Stimulated activated memory B cell treated with anti-CD40 and anti-IgM and Interleukin-4, amounts not matched to agents 10 μg/mL and 1 μg/mL and 100 μg/mL, for 72 hours (primary cell): ENCODE measurements at places on chromosomes 12 and 14.

- no peak for ATAC-seq
These were observed 236.2 kb downstream of the EGLN3 start for GRCh38 chr14:33714527-33715226.

GRCh38 chr14:96088074-96088473 lies 48.9 kb downstream of the C14orf132 start:
- ATAC-seq = no peak

DNA sequence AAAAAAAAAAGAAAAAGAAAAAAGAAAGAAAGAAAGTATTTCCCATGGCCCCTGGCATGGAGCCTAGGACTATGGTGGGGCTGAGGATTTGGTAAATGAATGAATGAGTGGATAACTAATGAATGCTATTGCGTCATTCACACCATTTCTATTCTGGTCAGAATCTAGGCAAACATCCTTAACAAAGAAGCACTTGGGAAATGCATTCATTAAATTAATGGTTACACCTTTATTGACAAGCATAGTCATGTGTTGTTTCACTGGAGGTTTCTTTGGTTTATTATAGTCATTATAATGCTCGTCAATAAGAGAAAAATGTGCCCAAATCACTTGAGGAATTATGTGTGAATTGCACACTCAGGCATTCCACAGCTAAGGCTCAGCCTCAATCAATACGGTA lies 13.6 kb upstream of the AQP2 start:
- no peak for ATAC-seq

DNA sequence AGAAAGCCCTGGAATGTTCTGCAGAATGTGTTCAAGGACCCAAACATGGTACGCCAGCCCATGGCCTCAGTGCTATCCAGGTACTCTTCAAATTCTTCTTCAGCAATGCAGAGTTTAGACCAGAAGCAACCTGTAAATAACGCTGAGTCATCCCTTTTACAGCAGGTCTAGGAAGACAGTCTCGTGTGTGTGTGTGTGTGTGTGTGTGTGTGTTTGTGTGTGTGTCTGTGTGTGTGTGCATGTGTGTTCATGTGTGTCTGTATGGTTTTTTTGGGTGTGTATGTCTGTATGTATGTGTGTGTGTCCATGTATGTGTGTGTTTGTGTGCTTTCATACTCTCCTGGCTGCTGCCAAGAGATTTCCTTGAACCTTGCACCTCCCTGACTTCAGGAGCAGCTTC lies 60.1 kb upstream of the RFX4 start:
- no peak for ATAC-seq

DNA sequence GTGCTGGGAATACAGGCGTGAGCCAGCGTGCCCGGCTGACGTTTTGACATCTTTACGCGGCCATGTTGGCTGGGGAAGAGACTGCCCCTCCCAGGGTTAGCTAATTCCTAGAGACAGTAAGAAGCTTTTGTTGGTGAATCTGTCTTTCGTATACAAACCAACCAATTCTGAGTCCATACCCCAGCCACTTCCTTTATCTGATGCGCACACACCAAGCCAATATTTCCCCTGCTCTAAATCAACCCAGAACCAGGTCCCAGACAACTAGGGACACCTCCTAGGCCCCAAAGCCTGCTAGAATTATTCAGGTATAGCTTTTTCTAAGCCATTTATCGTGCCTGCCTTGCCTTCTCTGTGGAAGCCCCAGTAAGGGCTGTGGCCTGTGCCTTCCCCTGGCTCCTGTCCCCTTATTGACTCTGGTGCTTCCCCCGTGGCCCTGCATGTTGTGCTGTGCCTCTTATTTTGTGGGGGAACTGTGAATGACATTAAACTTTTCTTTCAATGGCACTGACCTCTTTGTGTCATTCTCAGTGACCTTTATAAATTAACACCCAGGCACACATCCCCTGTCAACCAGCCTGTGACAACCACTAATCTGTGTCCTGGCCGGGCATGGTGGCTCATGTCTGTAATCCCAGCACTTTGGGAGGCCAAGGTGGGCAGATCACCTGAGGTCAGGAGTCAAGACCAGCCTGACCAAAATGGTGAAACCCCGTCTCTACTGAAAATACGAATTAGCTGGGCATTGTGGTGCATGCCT lies 10.7 kb upstream of the EVL start:
- peak; percentile 82 for ATAC-seq

DNA sequence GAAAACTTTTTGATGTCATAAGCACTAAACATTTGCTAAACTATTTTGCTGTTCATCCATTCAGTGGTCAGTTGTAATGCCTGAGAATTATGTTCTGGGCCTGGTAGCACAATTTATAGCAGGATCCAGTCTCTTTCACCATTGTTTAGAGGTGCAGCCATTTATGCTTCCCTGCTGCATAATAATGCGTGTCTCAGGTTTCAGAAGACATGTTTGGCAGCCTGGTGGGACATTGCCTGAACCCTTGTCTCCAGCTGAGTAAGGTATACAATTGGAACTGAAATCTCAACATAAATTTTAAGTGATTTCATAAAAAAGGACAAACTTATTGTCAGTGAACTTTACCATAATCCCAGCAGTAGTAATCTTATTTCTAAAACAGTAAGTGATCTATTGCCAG lies 94.8 kb downstream of the POLR3B start:
- no peak for ATAC-seq

DNA sequence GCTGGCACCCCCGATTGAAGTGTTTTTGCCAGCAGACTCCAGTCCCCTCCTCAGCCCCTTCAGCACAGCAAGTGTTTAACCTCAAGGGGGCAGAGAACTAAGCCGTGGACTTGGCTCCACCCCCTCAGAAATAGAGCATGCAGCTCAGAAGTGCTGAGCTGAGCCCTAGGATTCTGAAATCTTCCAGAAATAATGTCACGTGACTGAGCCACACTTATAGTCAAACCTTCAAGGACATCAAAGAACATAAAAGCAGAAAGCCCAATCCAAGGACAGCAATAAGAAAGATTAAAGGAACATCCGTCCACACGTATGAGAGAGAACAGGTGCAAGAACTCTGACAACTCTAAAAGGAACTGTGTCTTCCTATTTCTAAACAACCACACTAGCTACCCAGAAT lies 317.7 kb upstream of the LRFN5 start:
- ATAC-seq = no peak

GRCh38 chr12:7145671-7146070 lies 15.5 kb downstream of the CLSTN3 start:
- no peak for ATAC-seq

GRCh38 chr12:62292761-62293344 lies 32.6 kb downstream of the USP15 start:
- ATAC-seq = peak; percentile 31

GRCh38 chr14:78989221-78989620 lies 819.0 kb downstream of the NRXN3 start:
- no peak for ATAC-seq

DNA sequence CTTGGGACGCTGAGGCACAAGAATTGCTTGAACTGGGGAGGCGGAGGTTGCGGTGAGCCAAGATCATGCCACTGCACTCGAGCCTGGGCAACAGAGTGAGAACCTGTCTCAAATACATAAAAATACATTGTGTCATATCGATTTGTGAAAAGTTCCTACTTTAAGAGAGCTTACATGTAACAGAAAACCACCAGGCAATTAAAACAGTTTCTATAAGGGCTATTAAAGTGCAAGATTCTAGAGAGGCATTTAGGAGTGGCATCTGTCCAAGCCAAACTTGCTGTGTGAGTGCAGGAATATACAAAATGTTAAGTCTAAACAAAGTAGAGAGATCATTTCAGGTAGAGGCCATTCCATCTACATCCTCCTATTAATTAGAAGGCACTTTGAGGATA lies 1.7 kb upstream of the NEK9 start:
- no peak for ATAC-seq

GRCh38 chr14:32934073-32934880 lies 4.4 kb upstream of the NPAS3 start:
- ATAC-seq = no peak

- ATAC-seq = peak; percentile 73
These were observed at the start of gene ITPK1 for GRCh38 chr14:93115821-93116675. TSS of gene ITPK1 (minus strand) at chr14:93115925. CDS start at chr14:93115163, 762 bp downstream.

DNA sequence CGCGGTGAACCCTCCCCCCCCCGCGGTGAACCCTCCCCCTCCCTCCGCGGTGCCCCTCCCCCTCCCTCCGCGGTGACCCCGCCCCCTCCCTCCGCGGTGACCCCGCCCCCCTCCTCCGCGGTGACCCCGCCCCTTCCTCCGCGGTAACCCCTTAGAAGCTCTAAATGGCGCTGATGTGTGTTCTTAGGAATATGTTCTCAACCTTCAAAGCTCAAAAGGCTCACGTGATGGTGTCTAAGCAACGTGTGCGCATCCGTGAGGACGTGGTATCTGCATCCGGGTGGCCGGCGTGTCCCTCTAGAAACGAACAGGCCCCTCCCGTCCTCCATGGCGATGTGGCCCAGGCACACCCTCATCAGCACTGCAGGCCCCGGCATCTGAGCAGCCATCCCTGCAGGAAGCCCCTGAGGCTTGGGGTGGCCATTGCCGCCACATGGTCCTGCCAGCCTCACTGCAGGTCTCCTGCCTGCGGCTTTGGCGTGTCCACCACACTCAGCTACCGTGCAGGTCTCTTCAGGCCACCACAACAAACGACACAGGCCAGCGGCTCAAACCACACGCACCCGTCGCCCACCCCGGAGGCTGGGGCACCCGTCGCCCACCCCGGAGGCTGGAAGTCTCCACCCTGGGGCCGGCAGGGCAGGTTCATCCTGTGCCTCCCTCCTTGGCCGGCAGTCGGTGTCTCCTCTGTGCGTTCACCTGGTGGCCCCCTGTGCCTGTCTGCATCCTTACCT lies 14.5 kb upstream of the FBRSL1 start:
- no peak for ATAC-seq

GRCh38 chr14:77041881-77042545 lies 13.5 kb upstream of the IRF2BPL start:
- ATAC-seq = no peak

DNA sequence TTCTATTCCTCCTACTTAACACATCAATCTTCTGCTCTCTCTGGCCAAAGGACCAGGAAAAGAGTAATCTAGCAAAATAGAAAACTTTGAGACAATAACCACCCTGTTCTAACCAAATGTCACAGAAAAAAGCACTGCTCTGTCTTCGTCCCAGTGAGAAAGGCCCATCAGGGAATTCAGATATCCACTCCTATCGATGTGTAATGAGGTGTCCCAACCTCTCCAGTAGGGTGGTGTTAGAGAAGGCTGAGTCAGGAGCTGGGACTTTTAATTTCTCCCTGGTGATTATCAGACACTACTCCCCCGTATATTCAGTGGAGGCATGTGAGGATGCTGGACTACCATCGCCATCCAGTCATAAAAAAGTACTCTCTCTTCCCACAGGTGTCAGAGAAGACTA lies 130.3 kb downstream of the TMTC3 start:
- no peak for ATAC-seq

DNA sequence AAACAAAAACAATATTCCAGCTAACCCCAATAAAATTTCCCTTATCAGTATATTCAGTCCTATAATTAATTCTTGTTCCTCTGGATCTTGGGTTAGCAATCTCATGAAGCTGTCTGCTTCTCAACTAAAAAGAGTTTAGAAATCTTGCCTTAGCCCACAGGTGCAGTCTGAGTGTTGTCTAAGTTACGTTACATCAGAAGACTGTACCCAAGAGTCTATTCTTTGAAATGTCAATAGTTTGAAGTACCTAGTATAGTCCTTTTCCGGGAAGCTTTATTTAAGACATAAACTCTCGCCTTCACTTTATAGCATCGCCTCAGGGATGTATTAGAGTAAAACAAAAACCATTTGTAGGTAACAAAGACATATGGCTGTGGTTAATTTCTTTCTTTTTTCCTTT lies 465.1 kb downstream of the FUT8 start:
- no peak for ATAC-seq

DNA sequence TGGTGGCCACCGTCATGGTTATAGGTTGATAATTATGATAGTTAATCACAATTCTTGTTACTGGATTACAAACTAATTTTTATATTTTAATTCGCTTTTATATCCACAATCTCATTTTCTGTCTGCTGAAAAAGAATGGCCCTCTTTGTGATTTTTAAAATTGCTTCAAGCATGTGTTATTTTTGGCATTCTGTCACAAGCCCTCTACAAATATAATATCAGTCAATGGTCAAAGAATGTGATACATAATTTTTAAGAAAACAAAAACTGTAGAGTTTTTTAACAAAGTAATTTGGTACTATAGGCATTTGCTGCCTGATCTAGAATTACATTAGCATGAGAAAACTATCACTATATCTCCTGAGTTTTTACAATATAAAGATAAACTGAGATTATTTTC lies 352.0 kb upstream of the TMTC1 start:
- ATAC-seq = no peak

- no peak for ATAC-seq
These were observed 53.6 kb downstream of the C12orf42 start for GRCh38 chr12:103442182-103442555.

DNA sequence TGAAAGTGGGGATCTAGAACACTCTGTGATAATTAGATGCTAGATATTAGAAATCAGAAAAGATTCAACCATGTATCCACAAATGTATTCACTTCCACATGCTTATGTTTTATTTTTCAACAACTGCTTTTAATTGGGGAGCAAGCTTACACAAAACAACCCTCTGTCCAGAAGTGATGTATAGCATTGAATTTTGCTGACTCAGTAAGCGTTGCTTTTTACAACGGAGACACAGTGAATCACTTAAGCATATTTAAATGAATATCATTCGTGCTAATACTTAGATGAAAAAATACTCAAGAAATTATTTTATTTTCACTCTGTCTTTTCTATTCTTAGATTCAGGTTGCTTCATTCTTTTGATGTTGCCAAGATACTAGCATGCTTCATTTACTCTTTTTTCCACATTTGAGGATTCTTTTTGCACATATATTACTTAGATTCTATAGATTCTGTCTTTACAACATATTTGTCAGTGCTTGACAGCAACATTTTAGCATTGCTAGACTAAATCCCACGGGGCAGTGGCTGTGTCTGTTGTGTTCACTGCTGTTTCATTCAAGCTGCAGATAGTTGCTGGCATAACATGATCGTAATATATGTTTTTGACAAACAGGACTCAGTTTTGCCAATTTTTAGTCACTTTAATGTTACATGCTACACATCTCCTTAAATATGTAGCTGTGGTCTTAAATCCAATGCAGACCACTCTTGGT lies 1714.4 kb upstream of the SEL1L start:
- ATAC-seq = no peak

DNA sequence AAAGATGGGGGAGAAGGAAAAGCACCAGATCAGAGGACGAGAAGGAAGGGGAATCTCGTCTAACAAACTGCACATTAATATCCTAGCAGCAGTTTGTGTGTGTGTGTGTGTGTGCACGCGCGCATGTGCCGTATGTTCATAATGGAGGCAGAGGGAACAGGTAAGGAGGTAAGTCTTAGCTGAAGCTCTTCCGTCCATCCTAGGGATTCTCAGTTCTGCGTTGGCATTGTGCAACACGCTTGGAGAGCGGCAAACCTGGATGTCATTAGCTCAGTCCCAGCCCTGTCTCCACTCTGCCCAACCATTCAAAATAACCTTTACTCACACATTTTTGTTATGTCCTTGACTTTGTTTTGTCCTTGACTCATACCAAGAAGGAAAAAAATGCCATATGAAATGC lies 1.6 kb upstream of the C1R start:
- ATAC-seq = no peak

GRCh38 chr14:69059658-69060623 lies 80.8 kb upstream of the ACTN1 start:
- ATAC-seq = no peak

- peak; percentile 4 for ATAC-seq
These were observed 41.4 kb downstream of the ACTN1 start for GRCh38 chr14:68937471-68938270.

- no peak for ATAC-seq
These were observed 4.1 kb downstream of the TUBA1B start for GRCh38 chr12:49126852-49127763.
